ENCODE measurements at places on chromosomes 12 and 14.

GRCh38 chr12:70918321-70918720 is 2.2 kb downstream of the PTPRR start:
- DNase-seq: no peak

GRCh38 chr14:59474172-59474571 is 9.0 kb upstream of the GPR135 start:
- no peak for DNase-seq

GRCh38 chr14:99937475-99938244 is 127.6 kb upstream of the EVL start:
- DNase-seq: no peak

- DNase-seq: no peak
These were observed 277.6 kb downstream of the DPF3 start for GRCh38 chr14:72616294-72616693.
